ENCODE measurements at places on chromosomes 1 and 21.
A peak's percentile ranks its signal among the peaks of the same experiment; 100 is the strongest.

GRCh38 chr1:27445177-27445936, 44.6 kb downstream of the WASF2 start:
- no peak for DNase-seq

GRCh38 chr1:175824079-175824478, 80.7 kb upstream of the TNR start:
- DNase-seq = no peak

DNA sequence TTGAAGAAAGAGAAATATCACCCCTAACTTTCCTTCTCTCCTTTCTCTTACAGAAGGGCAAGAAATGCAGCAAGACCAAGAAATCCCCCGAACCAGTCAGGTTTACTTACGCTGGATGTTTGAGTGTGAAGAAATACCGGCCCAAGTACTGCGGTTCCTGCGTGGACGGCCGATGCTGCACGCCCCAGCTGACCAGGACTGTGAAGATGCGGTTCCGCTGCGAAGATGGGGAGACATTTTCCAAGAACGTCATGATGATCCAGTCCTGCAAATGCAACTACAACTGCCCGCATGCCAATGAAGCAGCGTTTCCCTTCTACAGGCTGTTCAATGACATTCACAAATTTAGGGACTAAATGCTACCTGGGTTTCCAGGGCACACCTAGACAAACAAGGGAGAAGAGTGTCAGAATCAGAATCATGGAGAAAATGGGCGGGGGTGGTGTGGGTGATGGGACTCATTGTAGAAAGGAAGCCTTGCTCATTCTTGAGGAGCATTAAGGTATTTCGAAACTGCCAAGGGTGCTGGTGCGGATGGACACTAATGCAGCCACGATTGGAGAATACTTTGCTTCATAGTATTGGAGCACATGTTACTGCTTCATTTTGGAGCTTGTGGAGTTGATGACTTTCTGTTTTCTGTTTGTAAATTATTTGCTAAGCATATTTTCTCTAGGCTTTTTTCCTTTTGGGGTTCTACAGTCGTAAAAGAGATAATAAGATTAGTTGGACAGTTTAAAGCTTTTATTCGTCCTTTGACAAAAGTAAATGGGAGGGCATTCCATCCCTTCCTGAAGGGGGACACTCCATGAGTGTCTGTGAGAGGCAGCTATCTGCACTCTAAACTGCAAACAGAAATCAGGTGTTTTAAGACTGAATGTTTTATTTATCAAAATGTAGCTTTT, 2.4 kb downstream of the CCN1 start:
- DNase-seq = no peak

- DNase-seq = no peak
Measured at GRCh38 chr1:22841860-22842281, 130.8 kb downstream of the LACTBL1 start.

DNA sequence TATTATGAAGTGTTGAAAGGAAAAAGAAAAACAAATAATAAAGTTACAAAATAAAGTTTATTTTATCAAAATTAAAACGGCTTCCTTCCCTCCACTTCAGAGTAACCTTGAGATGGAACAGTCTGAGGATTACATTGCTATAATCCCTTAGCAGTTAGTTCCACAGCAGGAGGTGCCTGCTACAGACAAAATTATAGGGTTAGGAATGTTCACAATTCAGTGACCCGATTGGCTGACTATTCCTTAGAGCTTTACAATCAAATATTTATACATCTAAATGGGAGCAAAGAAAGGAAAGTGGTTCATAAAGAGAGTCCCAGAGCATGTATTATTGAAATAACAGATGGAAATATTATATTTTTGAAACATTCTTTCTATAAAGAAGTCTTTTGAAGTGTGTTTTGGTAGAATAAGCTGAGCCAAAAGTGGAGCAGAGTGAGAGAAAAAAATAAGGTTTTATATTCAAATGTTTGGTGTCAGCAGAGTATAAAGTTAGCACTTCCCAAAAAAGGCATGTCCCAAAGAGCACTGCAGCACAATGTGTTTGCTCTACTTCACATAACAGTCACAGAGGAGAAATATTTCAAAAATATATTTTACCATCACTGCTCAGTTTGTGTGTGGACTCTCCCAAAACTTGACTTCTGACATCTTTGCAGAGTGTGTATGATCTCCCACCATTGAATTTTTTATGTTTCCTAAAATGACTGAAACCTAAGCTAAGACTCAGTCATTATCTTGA, 71.4 kb upstream of the GORAB start:
- no peak for DNase-seq

GRCh38 chr1:89843273-89844130, 22.7 kb downstream of the LRRC8D start:
- peak; percentile 83 for DNase-seq

DNA sequence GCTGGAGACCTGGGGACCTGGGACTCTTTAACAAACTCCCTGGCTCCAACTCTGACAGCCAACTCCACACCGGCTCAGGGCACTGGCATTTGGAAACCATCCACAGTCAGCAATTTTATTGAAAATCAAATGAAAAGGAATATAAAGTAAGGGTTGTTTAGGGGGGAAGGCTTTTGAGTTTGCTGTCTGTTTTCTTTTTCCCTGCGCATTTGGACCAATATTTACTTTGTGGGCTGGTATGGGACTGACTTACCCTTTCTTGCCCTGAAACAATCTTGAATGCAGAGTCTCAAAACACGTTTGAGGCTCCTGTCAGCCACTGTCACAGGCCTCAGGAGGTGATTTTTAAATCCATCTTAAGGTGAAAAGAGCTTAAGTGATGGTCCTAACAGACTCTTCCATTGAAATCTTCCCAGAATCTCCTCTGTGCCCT, 15.4 kb upstream of the EFHD2 start:
- DNase-seq = no peak

DNA sequence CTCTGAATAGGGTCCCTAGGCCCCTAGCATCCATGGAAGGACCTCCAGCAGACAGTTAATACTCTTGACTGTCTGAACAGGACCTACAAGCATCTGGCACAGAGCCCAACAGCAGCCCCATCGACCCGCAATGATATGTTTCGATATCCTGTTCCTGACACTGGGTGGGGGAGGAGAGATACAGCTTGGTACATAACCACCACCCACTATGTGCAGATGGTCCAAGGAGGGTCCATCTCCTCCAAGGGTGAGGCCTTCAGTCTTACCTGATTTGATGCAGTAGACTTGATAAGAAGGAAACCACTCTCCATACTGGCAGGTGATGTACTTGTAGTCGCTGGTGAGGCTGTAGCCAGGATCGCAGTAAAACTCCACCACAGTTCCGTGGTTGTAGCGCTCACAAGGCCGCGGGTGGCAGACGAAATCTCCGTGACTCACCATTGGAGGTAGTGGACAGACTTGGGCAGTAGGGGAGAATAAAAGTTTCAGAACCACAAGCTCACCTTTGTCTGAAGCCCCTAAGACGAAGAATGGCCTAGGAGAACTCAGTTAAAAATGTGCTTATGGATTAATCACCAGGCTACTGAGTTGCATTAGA, 86.0 kb upstream of the TLR5 start:
- no peak for DNase-seq

DNA sequence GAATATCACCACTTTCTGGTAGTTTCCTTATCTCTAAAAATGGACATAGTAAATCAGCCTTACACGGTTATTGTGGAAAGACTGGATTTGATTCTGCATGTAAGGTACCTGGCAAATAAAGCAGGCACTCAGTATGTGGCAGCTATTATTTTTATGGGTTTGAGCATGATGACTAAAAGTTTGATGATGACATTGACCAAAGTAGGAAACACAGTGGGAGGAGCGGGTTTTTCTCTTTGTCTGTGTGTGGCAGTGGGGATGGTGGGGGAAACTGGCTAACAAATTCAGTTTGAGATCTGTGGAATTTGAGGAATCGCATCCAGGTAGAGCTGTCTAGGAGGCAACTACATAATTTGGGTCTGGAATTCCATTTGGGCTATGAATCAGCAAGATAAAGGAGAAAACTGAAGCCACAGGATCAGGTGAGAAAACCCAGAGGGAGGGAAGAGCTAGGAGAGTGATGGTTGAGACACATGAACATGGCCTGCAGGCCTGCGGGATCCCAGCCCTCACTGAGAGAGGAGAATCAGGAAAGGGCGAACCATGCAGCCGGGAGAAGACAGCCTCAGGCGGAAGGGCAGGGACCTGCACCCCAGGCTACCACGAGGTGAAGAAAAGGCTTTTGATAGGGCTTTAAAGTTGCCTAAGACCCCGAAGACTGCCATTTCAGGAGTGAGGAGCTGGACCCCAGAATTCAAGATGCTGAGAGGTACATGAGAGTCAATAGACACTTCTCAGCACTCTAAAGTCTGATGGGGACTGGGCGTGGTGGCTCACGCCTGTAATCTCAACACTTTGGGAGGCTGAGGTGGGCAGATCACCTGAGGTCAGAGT, 52.2 kb downstream of the MEF2D start:
- no peak for DNase-seq

All from activated T-cell treated with anti-CD3 and anti-CD28 coated beads, Interleukin-2, amount 50 U/mL, for 1 hour (primary cell).